ENCODE measurements at places on chromosomes 5 and 9. TPM values are rescaled to one million over a fixed set of nuclear protein-coding genes. Genes with fewer than 3 reads are reported as not detected.

GRCh38 chr9:92349771-92350739, 24.3 kb downstream of the CENPP start:
- DNase-seq = no peak
- H3K27ac ChIP-seq = no peak overlapping the region
- H3K36me3 ChIP-seq = no peaks in the 10 kb centered on the region
- H3K4me3 ChIP-seq = no peak overlapping the region
- no peaks in the 10 kb centered on the region for H3K4me1 ChIP-seq

- no peak overlapping the region for H3K4me3 ChIP-seq
- H3K36me3 ChIP-seq = no peaks in the 10 kb centered on the region
- no peak overlapping the region for H3K27ac ChIP-seq
- H3K27me3 ChIP-seq = no peaks in the 10 kb centered on the region
These were observed 16.5 kb upstream of the TRIM14 start for GRCh38 chr9:98135558-98135934.

DNA sequence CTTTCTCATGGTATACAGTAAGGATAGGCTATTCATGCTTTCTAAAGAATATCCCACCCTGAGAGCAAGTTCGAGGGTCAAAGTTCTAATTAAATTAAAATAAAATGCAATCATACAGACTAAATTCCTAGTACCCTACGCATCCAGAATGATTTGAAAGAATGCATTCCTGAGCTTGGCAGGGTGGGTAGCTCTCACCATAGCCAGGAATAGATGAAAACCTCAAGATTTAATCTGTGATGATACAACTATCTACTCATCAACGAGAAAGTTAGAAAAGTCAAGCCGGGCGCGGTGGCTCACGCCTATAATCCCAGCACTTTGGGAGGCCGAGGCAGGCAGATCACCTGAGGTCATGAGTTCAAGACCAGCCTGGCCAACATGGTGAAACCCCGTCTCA, 32.3 kb downstream of the SERINC5 start:
- no peaks in the 10 kb centered on the region for H3K27me3 ChIP-seq
- H3K36me3 ChIP-seq = no peaks in the 10 kb centered on the region
- H3K4me3 ChIP-seq = no peak overlapping the region
- no peak for DNase-seq
- peaks cover 3% of the 10 kb centered on the region for H3K4me1 ChIP-seq

- H3K4me1 ChIP-seq = no peaks in the 10 kb centered on the region
- H3K36me3 ChIP-seq = no peaks in the 10 kb centered on the region
- H3K27ac ChIP-seq = no peak overlapping the region
- DNase-seq = no peak
These were observed 165.0 kb downstream of the FBXL17 start for GRCh38 chr5:108216890-108217289.

DNA sequence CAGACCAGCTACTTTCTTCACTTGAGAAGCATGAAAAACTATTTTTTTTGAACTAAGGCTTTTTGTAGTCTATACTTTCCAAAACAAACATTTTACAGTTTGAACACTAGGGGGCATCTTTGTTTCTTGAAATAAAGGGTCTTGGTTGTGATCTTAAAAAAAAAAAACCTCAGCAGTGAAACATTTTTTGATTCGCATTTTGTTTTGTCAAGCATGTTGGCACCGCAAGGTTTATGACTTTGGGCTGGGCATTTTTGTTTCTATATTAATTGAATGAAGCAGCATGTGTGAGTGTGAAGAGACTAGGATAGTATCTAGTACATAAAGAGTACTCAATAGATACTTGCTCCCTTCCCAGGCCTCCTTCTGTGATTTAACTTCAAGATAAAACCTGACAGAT, 31.6 kb upstream of the ACOT12 start:
- H3K36me3 ChIP-seq = no peaks in the 10 kb centered on the region
- no peaks in the 10 kb centered on the region for H3K27me3 ChIP-seq
- no peak for DNase-seq
- no peak overlapping the region for H3K4me3 ChIP-seq
- no peaks in the 10 kb centered on the region for H3K4me1 ChIP-seq

GRCh38 chr9:35285731-35286130, 123.9 kb downstream of the UNC13B start:
- H3K27me3 ChIP-seq = no peaks in the 10 kb centered on the region
- DNase-seq = no peak
- H3K36me3 ChIP-seq = no peaks in the 10 kb centered on the region
- H3K27ac ChIP-seq = no peak overlapping the region
- no peaks in the 10 kb centered on the region for H3K4me1 ChIP-seq

DNA sequence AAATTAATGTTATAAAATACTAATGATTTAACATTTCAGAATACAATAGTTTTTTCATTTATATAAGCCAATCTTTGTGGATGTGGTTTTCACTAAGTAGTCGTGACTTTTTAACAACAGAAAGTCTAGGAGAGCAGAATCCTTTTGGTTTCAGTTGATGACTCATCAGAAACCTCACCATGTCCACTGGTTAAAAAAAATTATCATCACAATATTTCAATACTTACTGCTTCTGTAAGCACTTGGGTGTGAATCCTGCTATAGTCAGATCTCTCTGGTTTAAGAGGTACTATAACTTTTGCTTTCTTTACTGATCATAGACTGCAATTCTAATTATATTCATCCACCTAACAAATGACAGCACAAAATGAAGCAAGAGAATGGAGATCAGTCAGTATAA, 77.2 kb downstream of the MRPS30 start:
- no peak for DNase-seq
- H3K4me1 ChIP-seq = no peaks in the 10 kb centered on the region

GRCh38 chr5:91144491-91145332, 238.4 kb downstream of the ARRDC3 start:
- H3K27me3 ChIP-seq = no peaks in the 10 kb centered on the region
- no peaks in the 10 kb centered on the region for H3K36me3 ChIP-seq
- H3K4me1 ChIP-seq = peaks cover 54% of the 10 kb centered on the region
- H3K4me3 ChIP-seq = no peak overlapping the region

DNA sequence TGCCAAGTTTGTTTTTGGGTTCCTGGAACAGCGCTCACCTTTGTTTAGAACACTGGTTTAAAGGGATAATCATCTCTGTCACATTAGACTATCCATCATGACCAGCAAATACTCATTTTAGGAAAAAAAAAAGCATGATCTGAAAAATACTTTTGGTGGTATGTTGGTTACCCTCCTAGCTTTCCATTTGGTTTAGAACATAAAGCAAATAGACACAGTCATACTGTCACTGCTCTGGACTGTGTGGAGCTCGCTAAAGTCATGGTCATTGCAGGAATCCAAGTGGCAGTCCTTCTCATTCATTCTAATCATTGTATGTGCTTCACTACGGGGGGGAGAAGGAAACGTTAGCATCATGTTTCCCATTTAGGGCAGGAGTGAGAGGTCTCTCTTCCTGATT, 83.5 kb downstream of the PIK3R1 start:
- H3K27me3 ChIP-seq = no peaks in the 10 kb centered on the region
- H3K4me1 ChIP-seq = peaks cover 30% of the 10 kb centered on the region
- H3K36me3 ChIP-seq = no peaks in the 10 kb centered on the region
- DNase-seq = no peak
- H3K4me3 ChIP-seq = no peak overlapping the region
- no peak overlapping the region for H3K27ac ChIP-seq

DNA sequence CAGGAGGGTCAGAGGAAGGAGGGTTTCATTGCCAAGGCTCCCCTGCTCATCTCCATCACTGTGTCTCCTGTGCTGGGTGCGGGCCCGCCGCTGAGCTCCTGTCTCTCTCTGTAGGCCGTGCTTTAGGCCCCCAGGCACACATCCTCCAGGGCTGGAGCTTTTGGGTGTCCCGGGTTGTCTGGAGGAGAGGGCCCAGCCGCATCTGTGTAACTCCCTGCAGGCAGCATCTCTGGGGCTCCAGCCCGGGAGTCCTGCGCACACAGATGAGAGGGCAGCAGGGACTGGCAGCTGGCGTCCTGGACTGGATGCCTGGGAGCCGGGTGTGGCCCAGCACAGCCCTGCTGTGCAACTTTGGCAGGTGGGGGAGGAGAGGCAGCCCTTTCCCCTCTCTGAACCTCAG, 40.2 kb downstream of the LRSAM1 start:
- no peak overlapping the region for H3K4me3 ChIP-seq
- H3K36me3 ChIP-seq = peaks cover 37% of the 10 kb centered on the region
- no peak for DNase-seq

GRCh38 chr5:5165541-5166002, 25.4 kb downstream of the ADAMTS16 start:
- H3K27ac ChIP-seq = no peak overlapping the region
- DNase-seq = no peak
- no peaks in the 10 kb centered on the region for H3K4me1 ChIP-seq
- no peaks in the 10 kb centered on the region for H3K27me3 ChIP-seq

- no peaks in the 10 kb centered on the region for H3K36me3 ChIP-seq
- DNase-seq = peak; percentile 90
- no peaks in the 10 kb centered on the region for H3K27me3 ChIP-seq
- no peak overlapping the region for H3K27ac ChIP-seq
- H3K4me3 ChIP-seq = no peak overlapping the region
These were observed 3.5 kb downstream of the RALGDS start for GRCh38 chr9:133117271-133118178.

DNA sequence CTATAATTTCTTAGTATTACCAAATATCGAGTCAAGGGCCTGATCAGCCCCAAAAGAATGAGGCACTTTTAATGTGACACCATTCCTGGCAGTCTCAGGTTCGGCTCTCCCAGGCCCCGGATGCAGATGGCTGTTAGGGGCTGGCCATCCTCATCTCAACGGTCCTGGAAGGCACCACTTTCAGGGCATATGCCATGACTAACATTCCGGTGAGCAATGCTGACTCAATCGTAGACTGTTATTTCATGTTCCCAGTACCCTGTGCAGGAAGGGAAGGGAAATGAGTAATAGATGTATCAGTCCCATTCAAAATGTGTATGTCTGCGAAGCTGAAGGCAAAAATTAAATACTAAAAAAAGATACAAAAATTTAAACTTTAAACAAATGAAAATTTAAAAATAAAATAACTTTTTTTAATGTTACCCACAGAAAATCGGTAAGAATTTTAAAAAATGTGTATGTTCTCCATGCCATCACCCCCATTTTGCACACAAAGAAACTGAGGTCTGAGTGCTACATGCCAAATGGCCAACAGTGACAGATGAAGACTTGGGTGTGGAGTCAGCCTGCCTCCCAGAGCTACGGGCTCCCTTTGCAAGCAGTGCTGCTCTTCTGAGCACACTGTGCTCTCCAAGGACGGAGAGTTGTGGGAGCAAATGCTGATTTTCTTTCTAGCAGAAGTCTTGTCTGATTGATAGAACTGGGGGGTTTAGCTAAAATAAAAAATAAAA, 79.0 kb downstream of the GLDC start:
- no peak overlapping the region for H3K4me3 ChIP-seq
- DNase-seq = peak; percentile 69
- no peaks in the 10 kb centered on the region for H3K36me3 ChIP-seq

GRCh38 chr9:124137009-124137943, 120.5 kb upstream of the NEK6 start:
- H3K36me3 ChIP-seq = no peaks in the 10 kb centered on the region
- no peak overlapping the region for H3K27ac ChIP-seq
- no peaks in the 10 kb centered on the region for H3K4me1 ChIP-seq

DNA sequence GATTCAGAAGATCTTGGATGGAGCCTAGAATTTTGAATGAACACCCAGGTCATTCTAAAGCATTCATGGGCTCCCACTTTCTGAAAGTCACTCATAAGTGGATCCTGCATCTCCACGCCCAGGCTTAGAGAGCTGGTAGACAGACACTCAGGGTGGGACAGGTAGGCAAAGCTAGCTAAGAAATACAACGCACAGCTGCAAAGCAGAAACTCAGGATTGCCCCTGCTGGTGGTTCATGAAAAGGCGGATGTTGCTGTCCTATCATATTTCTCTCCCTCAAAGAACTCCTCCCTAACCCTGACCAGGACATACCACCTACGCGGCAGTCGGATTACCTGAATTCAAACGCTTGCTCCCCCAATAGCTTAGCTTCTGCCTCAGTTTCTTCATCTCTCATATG, 226.5 kb downstream of the GLIS3 start:
- no peak overlapping the region for H3K27ac ChIP-seq
- peaks cover 5% of the 10 kb centered on the region for H3K4me1 ChIP-seq
- no peaks in the 10 kb centered on the region for H3K36me3 ChIP-seq
- DNase-seq = no peak

DNA sequence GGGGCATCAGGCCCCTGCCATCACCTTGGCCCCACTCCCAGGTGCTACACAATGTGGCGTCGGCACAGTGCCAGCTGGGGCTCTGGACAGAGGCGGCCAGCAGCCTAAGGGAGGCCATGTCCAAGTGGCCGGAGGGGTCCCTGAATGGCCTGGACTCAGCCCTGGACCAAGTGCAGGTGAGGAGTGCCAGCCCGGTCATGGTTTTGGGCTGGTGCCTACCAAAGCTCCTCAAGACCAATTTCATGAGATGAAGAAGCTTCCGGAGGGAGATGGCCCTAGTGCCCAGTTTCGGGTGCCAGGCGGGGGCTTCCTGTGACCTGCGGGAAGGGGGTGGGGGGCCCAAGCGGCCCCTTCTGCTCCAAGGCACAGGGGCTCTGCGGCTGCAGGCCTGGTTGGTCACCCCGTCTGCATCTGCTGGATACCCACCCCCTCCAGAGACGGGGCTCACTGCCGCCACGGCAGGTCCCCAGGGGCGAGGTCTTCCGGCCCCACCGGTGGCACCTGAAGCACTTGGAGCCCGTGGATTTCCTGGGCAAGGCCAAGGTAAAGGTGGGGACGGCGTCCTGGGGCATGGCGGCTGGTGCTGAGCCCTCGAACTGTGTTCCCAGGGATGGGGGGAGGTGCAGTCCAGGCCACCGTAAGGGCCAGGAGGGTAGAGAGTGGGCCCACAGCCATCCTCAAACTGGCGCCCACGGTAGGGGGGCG, 5.8 kb downstream of the NOXA1 start:
- no peaks in the 10 kb centered on the region for H3K27me3 ChIP-seq
- no peak overlapping the region for H3K27ac ChIP-seq
- no peaks in the 10 kb centered on the region for H3K36me3 ChIP-seq
- peaks cover 2% of the 10 kb centered on the region for H3K4me1 ChIP-seq

DNA sequence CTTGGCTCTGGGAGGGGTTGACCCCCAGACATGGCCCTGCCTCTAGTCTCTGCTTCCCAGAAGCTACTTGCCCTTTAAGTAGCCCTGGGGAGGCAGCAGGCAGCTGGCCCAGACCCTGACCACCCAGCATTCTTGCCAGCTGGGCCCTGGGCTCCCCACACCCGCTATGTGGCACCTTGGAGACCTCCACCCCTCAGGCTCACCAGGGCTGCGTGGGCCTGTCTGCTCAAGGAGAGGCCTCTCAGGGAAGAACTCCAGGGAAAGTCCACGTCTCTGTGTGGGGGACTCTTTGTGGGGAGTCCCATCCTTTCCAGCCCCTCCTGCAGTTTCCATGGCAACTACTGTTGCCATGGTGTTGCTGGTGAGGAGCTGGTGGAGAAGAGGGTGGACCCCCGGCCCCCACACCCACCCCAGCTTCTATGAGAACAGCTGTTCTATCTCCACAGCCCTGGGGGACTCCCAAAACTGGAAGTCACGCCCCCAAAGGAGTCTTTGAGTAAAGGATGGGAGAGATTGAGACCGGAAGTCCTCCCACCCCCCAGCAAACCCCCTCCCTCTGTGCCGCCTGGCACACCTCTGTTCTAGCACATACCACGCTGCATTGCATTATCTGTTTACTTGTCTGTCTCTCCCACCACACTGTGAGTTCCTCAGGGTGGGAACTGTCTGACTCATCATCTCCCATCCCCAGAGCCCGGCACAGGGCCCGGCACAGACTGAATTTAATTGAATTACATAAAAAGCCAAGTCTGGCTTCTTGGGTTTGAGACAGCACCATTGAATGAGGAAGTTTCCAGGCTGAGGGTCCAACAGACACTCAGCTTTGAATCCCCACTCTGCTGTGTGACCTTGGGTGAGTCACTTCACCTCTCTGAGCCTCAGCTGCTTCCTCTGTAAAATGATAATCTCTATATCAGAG, 12.6 kb downstream of the DNM1 start:
- H3K27ac ChIP-seq = no peak overlapping the region
- no peak for DNase-seq
- H3K36me3 ChIP-seq = no peaks in the 10 kb centered on the region
- no peaks in the 10 kb centered on the region for H3K27me3 ChIP-seq
- H3K4me3 ChIP-seq = no peak overlapping the region

Gene PCDHGB1
- 0.20 TPM for polyA plus RNA-seq

Gene VPS13A
- 24.7 TPM for polyA plus RNA-seq

Gene GRXCR2
- polyA plus RNA-seq = not detected

Gene LCN2
- polyA plus RNA-seq = 1.9 TPM

All from adrenal gland (tissue), 19 donors.